Fibroblast of skin of back (primary cell): ENCODE measurements at places on chromosomes 13 and 19.

GRCh38 chr19:3979674-3980352 lies 5.5 kb downstream of the EEF2 start:
- DNase-seq: no peak

GRCh38 chr19:734716-735115 lies 16.2 kb upstream of the MISP start:
- no peak for DNase-seq

GRCh38 chr19:10690341-10690781 lies 10.9 kb upstream of the QTRT1 start:
- DNase-seq: no peak

DNA sequence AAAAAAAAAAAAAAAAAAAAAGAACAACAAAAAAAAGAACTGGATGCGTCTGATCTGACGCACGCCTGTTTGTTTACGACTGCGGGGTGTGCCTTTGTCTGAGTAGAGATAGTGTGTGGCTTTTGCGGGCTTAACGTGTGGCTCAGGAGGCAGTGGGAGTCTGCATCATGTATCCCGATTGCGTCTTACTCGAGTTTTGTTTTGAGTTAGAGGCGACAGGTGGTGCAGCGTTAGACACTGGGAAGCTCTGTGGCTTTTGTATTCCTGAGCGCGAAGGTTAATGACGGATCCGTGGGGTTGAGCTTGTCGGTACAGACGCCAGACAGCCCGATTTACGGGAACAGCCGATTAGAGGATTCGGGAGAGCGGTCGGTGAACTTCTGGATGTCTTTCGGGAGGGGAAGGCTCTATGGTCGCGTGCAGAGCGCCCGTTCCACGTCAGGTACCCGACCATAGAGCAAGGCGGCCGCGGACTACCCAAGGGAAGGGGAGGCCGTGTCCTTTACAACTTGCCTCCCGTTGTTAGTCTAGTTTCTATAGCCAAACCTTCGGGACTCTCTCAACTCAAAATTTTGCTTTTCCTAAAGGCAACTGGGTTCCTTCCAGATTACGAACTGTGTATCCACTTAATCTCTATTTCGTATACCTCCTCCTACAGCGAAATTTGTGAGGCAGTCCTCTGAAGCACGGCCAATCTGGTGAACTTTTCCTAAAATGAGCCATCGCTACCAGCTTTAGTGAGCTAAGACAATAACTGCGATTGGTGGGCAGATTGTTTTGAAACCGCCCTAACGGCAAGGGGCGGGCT lies 926 bp upstream of the HNRNPUL1 start:
- peak; percentile 50 for DNase-seq

GRCh38 chr13:72186730-72187422 lies 319.9 kb upstream of the DACH1 start:
- DNase-seq: no peak

DNA sequence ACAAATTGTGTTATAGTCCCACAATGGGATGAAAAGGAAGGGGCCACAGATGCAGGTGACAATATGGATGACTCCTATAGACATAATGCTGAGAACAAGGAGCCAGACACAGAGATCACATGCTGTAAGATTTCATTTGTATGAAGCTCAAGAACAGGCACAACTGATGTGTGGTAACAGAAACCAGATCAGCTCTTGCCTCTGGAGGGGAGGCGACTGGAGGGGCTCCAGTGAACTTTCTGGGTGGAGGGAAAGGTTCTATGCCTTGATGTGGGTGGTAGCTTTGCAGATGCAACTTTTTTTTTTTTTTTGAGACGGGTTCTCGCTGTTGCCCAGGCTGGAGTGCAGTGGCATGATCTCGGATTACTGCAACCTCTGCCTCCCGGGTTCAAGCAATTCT lies 6.0 kb upstream of the RABAC1 start:
- no peak for DNase-seq

DNA sequence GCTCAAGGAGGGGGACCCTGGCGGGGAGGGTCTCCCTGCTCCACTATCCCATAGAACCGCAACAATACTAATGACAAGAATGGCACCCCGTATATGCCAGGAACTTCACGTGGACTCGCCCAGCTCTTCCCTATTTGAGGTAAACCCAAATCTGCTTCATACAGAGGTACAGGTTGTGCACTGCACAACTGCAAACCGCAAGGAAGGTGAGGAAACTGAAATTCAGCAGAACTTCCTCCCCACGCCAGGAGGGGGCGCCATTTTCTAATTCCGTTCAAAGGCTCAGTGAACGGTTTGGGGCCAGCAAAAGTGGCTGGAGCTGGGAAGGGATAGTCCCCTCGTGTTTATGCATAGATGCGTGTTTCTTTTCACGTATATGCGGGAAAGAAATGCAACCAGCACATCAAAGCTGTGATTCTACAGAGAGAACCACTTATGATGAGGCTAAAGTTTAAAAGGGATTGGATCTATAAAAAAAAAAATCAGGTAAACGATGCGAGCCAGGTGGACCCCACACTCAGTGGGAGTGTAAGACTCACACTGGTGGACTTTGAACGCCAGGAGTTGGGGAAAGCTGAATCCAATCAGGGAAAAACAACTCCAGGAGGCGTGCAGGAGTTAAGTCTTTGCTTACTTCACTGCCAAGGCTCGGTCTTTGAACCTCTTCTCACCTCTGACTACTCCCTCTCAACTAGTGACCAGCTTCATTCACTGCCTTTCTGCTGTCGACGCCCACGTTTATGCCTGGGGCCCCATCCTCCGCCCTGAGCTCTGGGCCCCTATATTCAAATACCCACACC lies 20.3 kb downstream of the C19orf81 start:
- DNase-seq: peak; percentile 10

DNA sequence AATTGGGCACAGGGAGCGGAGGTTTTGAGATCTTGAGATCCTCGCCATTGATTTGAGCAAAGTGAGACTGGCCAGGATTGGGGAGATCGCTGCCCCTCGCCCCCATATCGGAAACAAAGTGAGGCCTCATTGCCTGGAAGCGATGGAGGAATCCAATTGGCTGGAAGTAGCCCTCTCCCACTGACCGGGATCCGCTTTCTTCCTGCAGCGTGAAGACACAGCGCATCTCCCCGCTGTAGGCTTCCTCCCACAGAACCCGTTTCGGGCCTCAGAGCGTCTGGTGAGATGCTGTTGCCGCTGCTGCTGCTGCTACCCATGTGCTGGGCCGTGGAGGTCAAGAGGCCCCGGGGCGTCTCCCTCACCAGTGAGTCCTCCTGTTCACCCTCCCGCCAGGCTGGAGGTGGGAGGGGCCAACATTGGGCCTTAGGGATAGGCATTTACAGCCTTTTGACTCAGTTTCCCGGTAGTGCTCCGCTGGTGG lies 438 bp downstream of the PRKCSH start:
- DNase-seq: peak; percentile 18

DNA sequence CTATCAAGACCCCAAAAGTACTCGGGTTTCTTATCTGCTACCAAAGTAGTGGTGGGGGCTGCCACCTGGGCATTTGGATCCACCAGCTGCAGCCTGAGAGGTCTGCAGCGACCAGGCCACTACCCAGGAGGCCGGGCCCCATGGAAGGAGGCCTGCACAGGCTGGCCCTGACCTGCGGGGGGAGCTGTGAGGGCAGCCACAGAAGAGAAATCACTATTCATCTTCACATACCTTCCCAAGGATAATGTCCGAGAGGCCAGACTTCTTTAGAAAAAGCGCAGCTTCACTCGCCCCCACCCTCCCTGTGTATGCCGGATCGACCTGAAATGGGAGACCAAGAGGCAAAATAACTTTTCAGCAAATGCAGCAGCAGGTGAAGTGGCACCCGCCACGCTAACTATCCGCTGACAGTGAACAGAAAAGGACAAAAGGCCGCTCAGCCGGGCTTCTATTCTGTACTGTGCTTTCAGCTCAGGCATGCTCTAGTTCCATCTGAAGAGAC lies 30.1 kb downstream of the EPS15L1 start:
- DNase-seq: no peak

DNA sequence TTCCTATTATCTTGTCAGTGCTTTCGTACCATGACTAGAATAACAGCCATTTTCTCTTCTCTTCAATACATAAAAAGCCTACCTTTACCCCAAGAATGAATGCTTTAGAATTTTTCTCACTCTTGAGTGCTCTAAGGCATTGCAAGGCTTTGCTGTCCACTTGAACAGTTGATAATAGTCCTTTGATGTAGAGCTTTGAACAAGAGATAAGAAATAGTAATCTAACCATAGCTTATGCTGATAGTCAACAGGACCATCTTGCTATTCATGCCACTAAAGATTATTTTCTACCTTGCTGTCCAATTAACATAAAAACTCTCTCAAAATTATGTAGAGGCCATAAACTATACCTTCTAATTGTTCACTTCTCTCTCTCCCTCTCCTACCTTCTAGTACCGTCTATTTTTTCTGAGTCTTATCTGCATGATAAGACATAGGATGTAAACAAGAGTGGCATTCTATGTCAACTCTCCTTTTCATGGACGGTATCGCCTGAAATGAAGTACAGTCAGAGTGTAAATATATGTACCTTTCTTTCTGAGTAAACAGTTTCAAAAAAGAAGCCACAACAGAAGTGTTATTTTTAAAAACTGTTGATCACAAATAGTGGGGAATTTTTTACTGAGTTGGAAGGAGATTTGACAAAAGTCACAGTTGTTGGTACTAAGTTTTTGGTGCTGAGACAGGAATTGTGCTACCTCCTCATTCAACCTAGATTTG lies 297.9 kb downstream of the NDFIP2 start:
- no peak for DNase-seq

- peak; percentile 30 for DNase-seq
These were observed 344 bp downstream of the NHLRC3 start for GRCh38 chr13:39038569-39039030.

DNA sequence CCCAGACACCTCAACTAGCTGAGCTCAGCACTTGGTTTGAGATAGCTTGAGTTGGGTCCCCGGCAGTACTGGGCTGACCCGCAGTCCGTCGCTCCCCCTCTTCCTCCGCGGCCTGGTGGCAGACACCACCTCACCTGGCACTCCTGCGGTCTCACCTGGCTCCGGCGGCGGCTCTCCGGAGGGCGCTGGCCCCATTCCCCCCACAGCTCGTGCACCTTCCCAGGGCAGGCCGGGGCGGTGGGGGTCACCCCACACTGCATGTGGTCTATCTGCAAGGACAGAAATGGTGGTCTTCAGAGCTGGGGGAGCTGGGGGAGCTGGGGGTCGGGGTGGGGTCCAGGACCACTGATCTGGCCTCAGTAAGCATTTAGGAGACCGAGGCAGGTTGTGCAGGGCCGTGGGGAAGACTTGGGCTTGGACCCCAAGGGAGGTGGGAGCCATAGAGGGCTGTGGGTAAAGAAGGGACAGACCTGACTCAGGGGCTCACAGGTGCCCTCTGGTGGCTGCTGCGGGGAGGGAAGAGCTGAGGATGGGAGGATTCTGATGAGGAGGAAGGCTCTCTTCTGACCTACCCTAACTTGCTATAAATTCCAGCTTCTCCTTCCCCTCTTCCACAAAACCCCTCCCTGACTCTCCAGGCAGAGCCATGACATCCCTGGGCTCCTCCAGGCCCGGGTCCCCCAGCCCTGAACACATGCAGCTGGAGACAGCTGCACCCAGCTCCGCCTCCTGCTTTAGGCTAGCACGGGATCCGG lies 6.7 kb upstream of the PLIN4 start:
- DNase-seq: peak; percentile 40

DNA sequence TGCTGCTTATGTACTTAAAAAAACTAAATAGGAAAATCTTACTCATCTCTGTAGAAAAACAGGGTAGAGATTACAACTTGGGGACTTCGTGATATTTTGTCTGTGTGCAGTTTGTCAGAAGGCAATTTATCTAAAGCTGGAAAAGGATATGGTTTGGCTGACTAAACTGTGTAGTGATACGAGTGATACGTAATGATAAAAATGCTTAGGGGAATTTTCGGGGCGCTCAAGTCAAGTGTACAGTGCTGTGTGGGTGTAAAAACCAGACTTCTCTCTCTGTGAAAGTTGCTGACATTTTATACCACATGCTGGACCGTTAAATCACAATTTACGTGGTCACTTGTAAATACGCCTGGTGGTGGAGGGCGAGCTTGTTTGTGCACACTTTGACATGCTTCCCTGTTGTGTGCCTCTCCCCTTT lies 221.7 kb downstream of the KCNRG start:
- DNase-seq: no peak

DNA sequence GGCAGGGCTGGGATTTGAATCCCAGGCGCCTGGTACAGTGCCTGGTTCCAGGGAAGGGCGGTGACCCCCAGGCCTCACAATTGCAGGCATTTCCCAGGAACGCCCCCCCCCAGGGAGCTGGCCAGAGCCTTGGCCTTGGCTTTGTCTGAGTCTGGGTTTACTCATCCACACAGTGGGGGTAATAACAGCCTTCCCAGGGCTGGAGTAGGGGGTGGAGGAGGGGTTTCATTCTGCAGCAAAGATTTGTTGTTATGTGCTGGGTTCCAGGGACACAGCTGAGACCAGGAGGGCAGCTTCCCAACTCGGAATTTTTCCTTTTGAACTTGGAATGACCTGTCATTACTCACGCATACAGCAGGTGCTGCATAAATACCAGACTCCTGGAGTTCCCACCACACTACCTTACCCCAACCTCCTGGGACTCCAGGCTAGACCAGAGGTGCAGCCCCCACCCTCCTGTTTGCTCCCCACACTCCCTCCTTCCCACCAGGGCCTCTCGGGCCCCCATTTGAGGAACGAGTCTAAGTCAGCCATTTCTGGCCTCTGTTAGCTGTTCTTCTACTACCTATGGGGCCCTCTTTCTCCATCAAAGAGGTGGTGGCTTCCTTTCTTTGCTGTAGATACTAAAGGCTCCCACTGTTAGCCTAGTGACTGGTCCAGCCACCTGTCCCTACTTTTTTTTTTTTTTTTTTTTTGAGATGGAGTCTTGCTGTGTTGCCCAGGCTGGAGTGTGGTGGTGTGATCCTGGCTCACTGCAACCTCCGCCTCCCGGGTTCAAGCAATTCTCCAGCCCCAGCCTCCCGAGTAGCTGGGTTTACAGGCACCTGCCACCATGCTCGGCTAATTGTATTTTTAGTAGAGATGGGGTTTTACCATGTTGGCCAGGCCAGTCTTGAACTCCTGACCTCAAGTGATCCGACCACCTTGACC lies 1.6 kb upstream of the ADAMTS10 start:
- peak; percentile 96 for DNase-seq

DNA sequence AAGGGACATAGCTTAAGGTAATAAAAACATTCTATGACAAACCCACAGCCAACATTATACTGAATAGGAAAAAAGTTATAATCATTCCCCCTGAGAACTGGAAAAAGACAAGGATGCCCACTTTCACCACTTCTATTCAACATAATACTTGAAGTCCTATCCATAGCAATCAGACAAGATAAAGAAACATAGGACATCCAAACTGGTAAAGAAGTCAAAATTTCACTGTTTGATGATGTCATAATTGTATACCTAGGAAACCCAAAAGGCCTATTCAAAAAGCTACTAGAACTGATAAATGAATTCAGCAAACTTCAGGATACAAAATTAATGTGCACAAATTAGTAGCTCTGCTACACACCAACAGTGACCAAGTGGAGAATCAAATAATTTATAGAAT lies 1590.0 kb upstream of the PCDH20 start:
- DNase-seq: no peak

GRCh38 chr13:98975822-98976261 lies 2.0 kb downstream of the DOCK9 start:
- DNase-seq: no peak

- DNase-seq: no peak
These were observed 138.2 kb upstream of the VSTM2B start for GRCh38 chr19:29387586-29387985.

GRCh38 chr19:39645800-39646411 lies 9.8 kb upstream of the LGALS16 start:
- peak; percentile 19 for DNase-seq

GRCh38 chr13:95236774-95237173 lies 64.5 kb downstream of the ABCC4 start:
- DNase-seq: no peak
